Airway epithelial cell (primary cell): ENCODE measurements at places on chromosomes 1 and 21. TPM values are rescaled to one million over a fixed set of nuclear protein-coding genes. Genes with fewer than 3 reads are reported as not detected.

Gene OR13G1
- total RNA-seq: not detected in 2 replicates

Gene LAX1
- not detected in 2 replicates for total RNA-seq

Gene ADAMTS4
- 0.05 and 0.07 TPM in 2 replicates for total RNA-seq

Gene AQP10
- total RNA-seq: 0.78 and 1.2 TPM in 2 replicates

Gene WNT4
- 5.8 and 6.2 TPM in 2 replicates for total RNA-seq

Gene RPE65
- total RNA-seq: not detected in 2 replicates

Gene NOS1AP
- 0.07 and 1.6 TPM in 2 replicates for total RNA-seq

Gene VHLL
- not detected in 2 replicates for total RNA-seq

Gene PLEKHN1
- total RNA-seq: 13.5 and 16.1 TPM in 2 replicates

Gene IKBKE
- 10.7 and 15.6 TPM in 2 replicates for total RNA-seq

Gene TMPRSS3
- 0.09 TPM in 1 of 2 replicates, not detected in the other for total RNA-seq
